ENCODE measurements at places on chromosomes 3 and 15.

DNA sequence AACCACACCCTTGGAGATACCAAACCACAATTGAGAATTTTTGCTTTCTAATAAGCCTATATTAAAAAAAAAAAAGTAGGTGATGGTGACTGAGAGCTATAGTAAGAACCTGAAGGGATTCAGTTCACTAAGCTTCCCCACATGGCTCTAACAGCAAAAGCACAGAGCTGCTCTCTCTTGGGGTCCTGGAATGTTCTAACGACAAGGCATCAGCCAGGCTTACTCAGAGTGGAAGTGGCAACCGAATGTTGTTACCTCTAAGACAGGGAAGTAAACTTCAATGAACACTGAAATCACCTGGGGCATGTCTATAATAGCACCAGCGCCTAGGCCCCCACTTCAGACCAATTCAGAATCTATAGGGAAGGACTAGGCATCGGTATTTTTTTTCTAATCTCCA lies 397.7 kb downstream of the MAGI1 start:
- no peak for DNase-seq

DNA sequence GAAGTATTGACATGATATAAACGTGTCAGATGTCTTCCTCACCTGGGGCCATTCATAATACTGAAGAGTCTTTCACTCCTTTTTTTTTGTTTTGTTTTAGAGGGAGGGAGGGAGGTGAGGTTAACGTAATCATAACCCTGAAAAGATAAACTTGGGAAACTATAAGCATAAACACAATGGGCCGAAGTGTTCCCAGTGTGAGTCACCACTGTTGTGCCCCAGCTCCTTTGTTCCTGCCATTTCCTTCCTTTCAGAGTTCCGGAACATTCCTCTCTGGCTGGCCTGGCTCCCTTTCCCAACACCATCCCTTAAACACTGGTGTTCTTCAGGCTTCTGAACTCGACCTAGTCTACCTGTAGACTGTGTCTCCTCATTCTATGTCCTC lies 18.6 kb downstream of the PLD1 start:
- DNase-seq, result no peak

DNA sequence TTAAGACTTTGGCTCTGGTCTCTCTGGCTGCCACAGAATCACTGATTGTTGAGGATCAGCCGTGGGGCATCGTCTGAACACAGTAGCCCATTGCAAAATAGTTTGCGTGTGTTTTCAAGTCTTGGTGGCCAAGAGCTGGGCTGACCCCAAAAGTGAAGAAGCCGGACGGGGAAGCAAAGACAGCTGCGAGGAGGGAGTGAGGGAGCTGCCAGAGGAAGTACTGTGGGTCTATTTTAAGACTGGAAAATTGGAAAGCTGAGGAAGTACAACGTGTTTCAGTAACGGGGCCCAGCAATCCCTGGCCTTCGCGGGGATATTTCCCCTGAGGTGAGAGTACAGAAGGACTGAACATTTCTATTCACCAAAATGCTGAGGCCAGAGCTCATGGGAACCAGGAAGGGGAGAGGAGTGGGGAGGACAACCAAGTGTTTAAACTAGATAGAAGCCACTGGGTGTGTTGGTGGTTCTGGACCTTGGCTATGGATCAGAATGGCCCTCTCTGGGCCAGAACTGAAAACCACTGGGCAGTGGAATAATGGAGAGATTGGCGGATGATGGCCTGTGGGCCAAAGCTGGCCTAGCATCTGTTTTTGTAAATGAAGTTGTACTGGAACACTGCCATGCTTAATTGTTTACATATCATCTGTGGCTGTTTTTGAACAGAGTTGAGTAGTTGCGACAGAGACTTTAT lies 34.1 kb upstream of the LIMD1 start:
- no peak for DNase-seq

DNA sequence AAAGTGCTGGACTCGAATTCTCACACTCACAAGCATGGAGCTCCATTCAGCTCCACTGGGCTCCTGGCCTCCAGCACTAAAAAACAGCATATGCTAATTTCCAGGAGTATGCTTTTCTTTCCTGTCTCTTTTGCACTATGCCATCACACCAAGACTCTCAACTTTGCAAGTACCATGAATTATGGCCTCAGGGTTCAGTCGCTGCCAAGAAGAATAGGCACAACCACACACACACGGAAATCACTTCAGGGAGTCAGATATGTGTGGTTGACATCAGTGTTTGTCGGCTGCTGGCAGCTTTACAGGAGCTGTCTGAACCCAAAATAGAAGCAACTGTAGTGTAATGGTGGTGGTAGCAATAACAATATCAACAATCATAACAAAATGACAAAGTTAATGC lies 305.0 kb upstream of the SLCO3A1 start:
- peak; percentile 10 for DNase-seq

GRCh38 chr15:36585774-36586173 lies 6.3 kb downstream of the CDIN1 start:
- no peak for DNase-seq

DNA sequence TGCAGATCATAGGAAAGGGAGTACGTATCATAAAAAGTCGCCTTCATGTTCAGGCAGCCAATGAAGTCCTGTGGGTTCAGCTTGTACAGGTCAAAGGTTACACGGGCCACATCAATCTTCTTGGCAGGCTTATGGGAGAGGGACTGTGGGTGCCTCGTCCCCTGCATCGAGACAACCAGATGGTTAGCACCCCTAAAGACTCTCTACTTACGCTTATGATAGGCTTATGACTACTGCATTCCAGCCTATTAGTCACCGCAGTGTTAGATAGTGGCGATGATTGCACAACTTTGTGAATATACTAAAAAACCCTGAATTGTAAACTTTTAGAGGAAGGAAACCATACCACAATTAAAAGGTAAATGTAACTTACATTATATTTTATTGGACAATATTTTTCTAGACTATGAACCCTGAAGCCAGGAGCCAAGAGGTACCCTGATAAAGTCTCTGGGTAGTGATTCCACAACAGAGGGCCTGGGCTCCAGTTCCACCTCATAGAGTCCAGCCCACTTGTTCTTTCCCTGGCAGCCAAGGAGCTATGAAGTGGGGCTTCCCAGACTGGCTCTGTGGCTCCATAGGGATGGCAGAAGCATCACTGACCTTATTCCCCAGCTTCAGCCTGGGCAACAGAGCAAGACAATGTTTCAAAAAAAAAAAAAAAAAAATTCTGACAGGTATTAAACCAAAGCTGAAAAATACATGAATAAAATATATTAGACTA lies 2.5 kb upstream of the FANCD2 start:
- no peak for DNase-seq

DNA sequence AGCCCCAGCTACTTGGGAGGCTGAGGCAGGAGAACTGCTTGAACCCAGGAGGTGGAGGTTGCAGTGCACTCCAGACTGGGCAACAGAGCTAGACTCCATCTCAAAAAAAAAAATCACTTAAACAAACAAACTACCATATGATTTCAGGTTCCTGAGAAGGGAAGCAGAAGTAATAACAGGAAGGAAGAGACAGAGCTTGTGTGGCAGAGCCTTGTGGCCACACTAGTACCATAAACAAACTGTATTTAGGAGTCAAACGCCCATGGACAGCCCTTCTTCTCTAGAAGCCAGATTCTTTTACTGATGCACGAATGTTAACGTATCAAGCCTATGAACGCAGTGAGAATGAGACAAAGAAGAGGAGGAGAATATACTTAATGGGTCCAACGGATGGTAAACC lies 12.0 kb downstream of the MTMR10 start:
- no peak for DNase-seq

DNA sequence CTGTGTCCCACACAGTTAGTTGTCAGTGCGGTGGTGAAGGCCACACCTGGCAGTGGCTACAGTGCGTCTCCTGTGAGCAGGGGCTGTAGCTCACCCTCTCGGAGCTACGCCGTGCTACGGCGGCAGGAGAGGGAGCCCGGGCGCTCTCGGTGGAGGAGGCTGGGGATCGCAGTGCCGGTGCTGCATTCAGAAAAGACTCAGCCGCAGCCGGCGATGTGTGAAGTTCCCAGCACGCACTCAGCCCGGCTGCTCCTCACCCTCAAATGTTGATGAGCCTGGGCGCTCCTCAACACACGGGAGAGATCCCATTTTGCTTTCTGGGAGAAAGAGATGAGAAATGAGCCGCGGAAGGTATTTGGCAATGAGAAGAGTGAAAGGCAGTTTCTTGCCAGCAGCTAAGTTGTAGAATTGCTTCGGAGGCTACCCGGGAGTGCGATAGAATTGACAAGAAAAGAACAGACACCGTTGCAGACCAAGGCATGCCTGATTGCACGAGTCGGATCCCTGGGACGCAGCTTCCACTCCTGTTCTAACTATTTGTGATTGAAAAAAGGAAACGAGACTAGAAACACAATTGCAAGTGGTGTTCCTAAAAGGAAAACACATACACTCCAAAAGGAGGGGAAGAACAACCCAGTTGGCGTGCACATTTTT lies at the start of gene UNC13C:
UNC13C (plus strand) TSS at position 189 of the 654 bp plus-strand sequence. CDS start 34,463 bp downstream, outside the sequence.
- peak; percentile 53 for DNase-seq

DNA sequence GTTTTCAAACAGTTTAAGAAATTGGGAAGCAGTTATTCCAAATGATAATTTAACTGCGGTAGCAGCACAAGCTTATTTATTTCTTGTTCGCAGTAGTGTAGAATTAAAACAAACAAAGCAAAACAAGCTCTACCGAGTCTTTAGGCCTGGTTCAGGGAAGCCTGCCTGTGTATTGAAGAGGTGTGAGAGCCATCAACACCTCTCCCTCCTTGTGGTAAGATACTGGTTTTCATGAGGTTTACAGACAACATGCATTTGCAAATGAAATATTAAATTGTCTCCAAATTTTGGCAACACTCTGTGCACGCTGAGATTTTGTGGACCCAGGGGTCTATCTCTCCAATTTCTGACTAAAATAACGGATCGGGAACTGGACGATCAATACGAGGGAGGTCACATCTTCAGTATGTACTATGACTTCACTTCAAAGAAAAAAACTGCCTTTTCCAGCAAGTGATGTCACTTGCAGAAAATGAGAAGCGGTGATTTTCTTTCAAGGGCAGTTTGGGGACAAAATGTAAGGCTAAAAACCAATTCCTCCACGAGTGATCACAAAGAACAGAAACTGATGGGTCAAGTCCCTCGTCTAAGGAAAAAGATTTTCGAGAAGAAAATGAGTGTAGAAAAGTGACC lies 721 bp downstream of the ATR start:
- no peak for DNase-seq

DNA sequence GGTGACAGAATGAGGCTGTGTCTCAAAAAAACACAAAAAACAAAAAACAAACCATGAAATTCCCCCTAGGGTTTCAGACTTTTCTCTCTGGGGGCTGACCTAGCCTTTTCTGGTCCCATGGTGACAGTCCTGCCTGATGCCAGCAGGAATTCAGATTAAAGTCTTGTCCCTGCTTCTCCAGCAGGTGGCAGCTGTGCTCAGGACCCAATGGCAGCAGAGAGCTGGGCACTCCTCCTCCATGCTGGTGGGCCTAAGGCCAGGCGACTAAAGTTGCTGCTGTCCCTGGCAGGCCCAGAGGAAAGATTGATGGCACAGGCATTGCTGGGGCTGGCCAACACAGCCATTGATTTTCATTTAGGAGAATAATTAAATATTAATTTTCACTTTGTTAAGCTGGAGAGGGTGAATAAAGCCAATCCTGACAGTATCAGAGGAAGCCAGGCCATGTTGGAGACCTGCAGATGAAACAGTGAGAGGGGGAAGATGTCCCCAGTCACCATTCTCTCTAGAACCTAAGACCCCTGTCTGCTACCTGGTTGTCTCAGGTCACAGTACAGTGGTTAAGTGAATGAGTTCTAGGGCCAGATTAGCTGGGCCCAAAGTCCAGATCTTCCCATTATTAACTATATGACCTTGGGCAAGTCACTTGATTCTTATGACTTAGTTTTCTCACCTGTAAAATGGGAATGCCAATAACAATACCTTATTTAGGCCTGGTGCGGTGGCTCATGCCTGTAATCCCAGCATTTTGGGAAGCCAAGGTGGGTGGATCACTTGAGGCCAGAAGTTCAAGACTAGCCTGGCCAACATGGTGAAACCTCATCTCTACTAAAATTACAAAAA lies 7.1 kb downstream of the CELF6 start:
- DNase-seq, result peak; percentile 73

GRCh38 chr3:153704115-153704514 lies 417.1 kb upstream of the ARHGEF26 start:
- DNase-seq, result no peak

- DNase-seq, result no peak
These were observed 42.8 kb downstream of the CX3CR1 start for GRCh38 chr3:39237027-39237426.

GRCh38 chr3:74920721-74921350 lies 306.4 kb upstream of the CNTN3 start:
- no peak for DNase-seq
